ENCODE measurements at places on chromosomes 3 and 15. TPM values are rescaled to one million over a fixed set of nuclear protein-coding genes. Genes with fewer than 3 reads are reported as not detected.
A peak's percentile ranks its signal among the peaks of the same experiment; 100 is the strongest.

DNA sequence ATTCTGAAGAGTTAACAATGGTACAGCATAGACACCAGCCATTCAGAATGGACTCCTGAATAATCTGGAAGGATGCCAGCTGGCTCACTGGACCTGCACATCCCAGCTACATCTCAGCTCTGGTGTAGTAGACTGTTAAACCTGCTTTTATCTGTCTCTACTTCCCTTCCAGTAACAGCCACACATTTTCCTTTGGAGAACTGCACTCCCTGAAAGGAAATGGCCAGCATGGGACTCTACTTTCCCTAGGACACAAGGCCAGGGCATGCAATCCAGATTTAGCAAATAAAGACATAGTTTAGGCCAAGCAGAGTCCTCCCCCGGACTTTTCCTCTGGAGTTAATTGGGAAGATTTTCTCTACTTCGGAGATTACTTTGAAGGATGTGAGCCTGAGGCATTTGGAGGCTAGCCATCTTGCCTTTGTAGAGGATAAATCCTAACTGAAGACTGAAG is 82.7 kb upstream of the TCF12 start:
- H3K4me1 ChIP-seq, result peaks cover 10% of the 10 kb centered on the region
- H3K36me3 ChIP-seq, result no peaks in the 10 kb centered on the region
- no peaks in the 10 kb centered on the region for H3K27me3 ChIP-seq
- DNase-seq, result no peak
- H3K4me3 ChIP-seq, result no peak overlapping the region

- no peaks in the 10 kb centered on the region for H3K27me3 ChIP-seq
- H3K36me3 ChIP-seq, result peaks cover 4% of the 10 kb centered on the region
- DNase-seq, result no peak
- no peak overlapping the region for H3K4me3 ChIP-seq
- peak overlapping the region; percentile 63 for H3K27ac ChIP-seq
- peaks cover 15% of the 10 kb centered on the region for H3K4me1 ChIP-seq
Observed at GRCh38 chr15:40739047-40739446, 16.0 kb downstream of the RMDN3 start.

GRCh38 chr15:89041507-89041906 is 46.7 kb upstream of the ABHD2 start:
- peaks cover 1% of the 10 kb centered on the region for H3K36me3 ChIP-seq
- DNase-seq, result no peak
- H3K4me1 ChIP-seq, result peaks cover 4% of the 10 kb centered on the region
- H3K27me3 ChIP-seq, result peaks cover 13% of the 10 kb centered on the region

GRCh38 chr15:32908135-32908801 is 190.5 kb downstream of the GREM1 start:
- H3K27ac ChIP-seq, result no peak overlapping the region
- H3K36me3 ChIP-seq, result no peaks in the 10 kb centered on the region
- no peaks in the 10 kb centered on the region for H3K4me1 ChIP-seq
- H3K4me3 ChIP-seq, result no peak overlapping the region
- DNase-seq, result no peak

DNA sequence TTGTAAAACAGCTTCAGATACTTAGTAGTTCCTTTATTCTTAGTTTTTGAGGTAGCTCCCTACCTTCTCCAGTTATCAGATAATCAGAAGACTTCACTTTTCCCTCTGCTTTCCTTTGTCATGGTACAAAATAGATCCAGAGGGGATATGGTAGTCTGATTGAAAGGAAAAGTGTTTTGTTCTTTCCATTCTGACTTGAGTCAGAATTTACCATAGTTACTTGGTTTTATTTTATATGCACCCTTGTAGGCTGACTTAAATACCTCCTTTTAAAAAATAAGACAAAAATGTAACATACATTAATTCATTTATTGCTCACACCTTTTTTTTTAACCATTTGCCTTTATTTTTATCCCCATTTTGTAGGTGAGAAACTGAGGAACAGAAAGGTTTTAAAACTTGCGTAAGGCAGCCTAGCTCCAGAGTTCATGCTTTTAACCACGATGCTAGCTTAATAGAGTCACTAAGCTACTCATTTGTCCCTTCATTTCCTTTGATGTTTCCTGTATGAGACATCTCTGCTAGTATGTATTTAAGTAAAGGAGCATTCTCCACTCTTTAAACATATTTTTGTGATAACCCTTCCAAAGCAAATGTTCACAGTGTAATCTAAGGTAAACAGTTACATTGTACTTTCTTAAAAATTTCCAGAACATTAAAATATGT is 187.5 kb downstream of the KLHL25 start:
- H3K36me3 ChIP-seq, result peaks cover 16% of the 10 kb centered on the region
- peaks cover 28% of the 10 kb centered on the region for H3K4me1 ChIP-seq
- peak overlapping the region; percentile 44 for H3K4me3 ChIP-seq
- H3K27ac ChIP-seq, result no peak overlapping the region

- H3K4me3 ChIP-seq, result no peak overlapping the region
- no peak overlapping the region for H3K27ac ChIP-seq
- DNase-seq, result no peak
- H3K27me3 ChIP-seq, result no peaks in the 10 kb centered on the region
- H3K4me1 ChIP-seq, result no peaks in the 10 kb centered on the region
Observed at GRCh38 chr3:65829228-65829627, 209.5 kb downstream of the MAGI1 start.

GRCh38 chr3:11661052-11661656 is 17.4 kb upstream of the VGLL4 start:
- no peaks in the 10 kb centered on the region for H3K36me3 ChIP-seq
- H3K4me3 ChIP-seq, result no peak overlapping the region
- no peak overlapping the region for H3K27ac ChIP-seq
- DNase-seq, result no peak
- no peaks in the 10 kb centered on the region for H3K4me1 ChIP-seq

DNA sequence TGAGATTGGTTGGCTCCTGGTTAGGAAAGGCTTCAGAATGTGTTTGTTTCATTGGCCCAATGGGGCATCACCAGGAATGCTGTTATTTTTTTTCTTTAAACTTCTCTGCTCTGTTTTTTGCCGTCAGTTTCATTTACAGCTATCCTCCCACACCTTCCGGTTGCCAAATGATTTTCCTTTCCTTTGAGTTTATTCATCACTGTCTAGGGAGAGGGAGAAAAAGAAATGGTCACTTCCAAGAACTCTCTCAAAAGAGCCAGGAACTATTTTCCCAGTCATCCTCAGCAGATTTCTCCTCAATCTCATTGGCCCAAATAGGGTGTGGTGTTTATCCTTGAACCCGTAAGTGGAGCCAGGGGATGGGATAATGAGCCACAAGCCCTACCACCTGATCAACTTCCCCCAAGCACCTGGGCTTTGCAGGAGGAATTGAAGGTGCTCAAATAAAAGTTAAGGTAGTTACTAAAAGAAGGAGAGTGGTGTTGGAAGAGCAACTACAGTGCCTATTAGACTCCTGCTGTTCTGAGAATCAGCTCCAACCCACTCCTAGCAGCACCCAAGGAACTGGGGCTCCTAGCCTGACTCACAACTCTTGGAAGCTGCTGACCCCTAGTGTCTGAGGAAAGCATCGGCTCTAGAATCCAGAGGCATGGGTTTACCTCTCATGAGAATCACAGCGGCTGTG is 183.8 kb upstream of the IL12A start:
- H3K27ac ChIP-seq, result no peak overlapping the region
- H3K36me3 ChIP-seq, result no peaks in the 10 kb centered on the region
- no peak overlapping the region for H3K4me3 ChIP-seq
- no peaks in the 10 kb centered on the region for H3K4me1 ChIP-seq
- peaks cover 14% of the 10 kb centered on the region for H3K27me3 ChIP-seq

GRCh38 chr3:134298249-134298648 is 47.6 kb upstream of the RYK start:
- no peak overlapping the region for H3K4me3 ChIP-seq
- no peak for DNase-seq
- H3K4me1 ChIP-seq, result no peaks in the 10 kb centered on the region
- no peak overlapping the region for H3K27ac ChIP-seq

Gene DAPK2
- 3.3 TPM for total RNA-seq

Gene C3orf80
- total RNA-seq, result 0.10 TPM

Gene GP5
- 1.6 TPM for total RNA-seq

Gene MEX3B
- 0.72 TPM for total RNA-seq

Gene MAGEL2
- not detected for total RNA-seq

Gene LINGO1
- not detected for total RNA-seq

Gene SLC22A14
- 0.21 TPM for total RNA-seq

Gene SMC4
- total RNA-seq, result 206 TPM
